ENCODE measurements at places on chromosomes 4 and X.

DNA sequence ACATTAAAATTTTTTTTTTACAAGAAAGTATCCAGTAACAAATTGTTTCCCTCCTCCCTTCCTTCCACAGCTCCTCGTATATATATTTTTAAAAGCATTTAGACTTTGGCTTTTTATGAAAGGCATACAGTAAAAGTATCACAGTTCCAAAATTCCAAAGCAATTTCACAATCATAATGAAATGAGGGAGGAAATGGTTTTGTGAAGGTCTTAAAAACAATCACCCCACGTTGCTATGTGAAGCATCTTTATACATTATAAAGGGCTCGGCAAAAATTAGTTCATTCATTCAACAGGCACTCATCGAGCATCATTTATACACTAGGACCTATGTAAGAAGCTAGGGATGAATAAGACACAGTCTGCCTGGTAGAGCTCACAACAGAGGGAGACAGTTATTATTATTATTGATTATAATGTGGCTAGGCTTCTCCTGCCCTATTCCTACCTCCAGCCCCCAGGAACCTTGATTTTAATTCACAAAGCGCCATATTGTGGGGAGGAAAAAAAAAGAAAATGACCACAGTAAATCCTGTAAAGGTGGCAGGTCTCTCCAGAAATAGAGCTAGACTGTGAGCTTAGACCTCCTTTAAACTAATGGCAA, 239.9 kb downstream of the MAML3 start:
- no peak for DNase-seq

DNA sequence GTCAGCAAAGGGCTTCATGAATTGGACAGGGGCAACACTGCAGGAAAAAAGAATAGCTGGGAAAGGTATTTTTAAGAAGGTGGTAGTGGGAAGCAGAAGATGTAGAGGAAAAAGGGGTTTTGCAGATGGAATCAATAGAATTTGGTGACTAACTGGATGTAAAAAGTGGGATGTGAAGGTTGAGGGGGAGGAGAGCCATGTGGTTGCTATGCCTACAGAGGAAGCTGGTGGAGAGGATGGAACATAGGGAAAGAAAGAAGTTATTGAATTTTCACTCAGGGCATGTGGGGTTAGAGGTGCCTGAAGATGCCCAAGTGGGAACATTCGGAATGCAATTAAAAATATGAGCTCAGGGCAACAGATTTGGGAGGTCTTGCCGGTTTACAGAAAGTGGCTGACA, 33.0 kb downstream of the REELD1 start:
- no peak for DNase-seq

DNA sequence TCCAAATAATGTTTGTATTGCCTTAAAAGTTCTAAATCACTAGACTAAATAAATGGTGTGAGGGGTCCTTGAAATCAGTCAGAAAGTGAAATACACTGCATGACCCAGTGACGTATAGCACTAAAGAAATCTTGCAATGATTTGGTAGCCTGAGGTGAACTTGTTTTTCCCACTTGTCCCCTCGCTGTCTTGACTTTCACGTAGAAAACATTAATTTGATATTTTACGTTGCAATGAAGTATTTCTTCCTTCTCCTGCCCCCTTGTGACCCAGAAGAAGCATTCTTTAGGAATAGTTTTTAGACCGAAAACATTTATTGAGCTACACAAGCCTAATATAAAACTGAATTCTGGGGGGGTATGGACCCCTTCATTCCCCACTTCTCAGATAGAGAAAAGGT, 3.7 kb downstream of the KLB start:
- DNase-seq = no peak

- DNase-seq = no peak
Measured at GRCh38 chr4:93870876-93871458, 42.4 kb downstream of the ATOH1 start.

DNA sequence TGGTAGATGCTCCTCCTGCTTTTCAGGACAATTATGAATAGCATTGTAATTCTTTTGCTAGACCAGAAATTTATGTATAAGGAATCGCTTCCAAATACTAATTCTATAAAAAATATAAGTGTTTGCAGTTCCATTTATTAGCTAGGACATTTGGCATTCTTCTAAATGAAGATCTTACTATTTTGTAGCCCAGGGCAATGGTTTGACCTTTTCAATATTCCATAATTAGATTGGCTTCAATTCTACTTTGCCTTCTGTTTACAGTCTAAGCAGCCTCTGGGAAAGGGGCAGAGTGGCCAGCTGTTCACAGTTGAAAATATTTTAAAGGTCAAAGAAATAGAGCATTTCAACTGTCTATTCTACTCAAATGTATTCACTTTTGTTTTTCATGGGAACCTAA, 912.1 kb upstream of the GRIA3 start:
- no peak for DNase-seq

DNA sequence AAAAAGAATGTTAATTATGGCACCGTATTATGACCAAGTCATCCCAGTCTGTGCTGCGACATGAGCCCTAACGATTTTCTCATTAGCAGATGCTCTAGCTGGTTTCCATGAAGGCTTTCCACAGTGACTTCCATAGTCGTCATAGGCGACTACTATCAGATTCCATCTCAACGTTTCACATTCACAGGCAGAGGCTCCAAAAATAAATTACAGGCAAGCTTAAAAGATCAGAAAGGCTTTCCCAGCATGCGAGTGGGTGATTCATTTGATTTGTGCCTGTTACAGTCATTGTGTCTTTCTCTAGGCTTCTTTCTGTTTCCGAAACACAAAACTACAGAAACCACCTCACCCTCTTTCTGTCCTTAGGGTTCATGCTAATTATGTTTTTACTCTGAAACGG, 43.2 kb downstream of the PALLD start:
- peak; percentile 39 for DNase-seq

GRCh38 chr4:177444911-177445736, 2.9 kb upstream of the AGA start:
- DNase-seq = no peak

DNA sequence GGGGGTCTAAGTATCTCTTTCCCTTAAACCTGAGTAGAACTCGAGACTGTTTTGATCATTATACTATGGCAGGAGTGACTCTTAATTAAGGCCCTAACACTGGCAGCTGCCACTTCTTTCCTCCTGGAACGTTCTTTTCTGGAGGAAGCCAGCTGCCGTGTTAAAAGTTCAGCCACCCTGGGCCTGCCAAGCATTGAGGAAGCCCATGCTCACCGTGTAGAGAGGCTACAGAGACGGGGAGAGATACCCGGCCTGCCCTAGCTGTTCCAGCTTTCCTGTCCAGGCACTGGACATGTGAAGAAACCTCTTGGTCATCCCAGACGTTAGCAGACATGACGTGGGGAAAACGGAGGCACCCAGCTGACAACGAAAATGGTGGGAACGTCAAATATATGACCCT, 274.1 kb downstream of the ARHGAP10 start:
- peak; percentile 34 for DNase-seq

DNA sequence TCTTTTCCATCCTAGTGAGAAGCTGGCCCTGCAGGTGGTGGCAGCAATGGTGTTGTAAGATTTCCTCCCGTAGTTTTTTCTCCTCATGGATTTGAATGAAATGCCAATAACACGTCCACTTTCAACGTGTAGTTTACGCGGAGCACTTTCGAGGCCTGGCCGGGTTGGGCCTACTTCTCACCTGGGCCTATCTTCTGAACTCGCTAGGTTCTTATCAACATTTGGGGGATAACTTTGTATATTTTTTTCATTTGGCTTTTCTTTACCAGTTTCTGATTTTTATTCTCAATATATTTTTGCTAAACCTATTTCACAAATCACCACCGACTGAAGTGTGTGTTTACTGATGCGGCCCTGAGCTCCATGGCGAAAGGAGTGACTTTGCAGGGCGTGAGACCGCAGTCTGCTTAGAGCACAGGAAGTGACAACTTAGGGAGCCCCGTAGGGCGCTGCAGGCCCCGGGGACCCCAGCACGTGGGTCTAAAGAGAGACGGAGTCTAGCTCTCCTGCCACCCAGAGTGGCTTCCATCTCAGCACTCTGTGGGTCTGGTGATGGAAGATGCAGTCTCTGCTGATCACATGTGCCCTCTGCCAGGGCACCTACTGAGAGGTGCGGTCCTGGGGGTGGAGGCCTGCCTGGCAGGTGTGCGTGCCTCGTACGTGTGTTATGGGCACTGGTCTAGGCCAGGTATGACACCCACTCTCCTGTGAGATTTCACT, 29.1 kb downstream of the NELFA start:
- no peak for DNase-seq

GRCh38 chr4:155408796-155409195, 32.0 kb upstream of the MAP9 start:
- DNase-seq = no peak

- no peak for DNase-seq
Measured at GRCh38 chr4:15682242-15683142, 865 bp downstream of the FAM200B start.

GRCh38 chrX:132393992-132394391, 94.8 kb downstream of the MBNL3 start:
- DNase-seq = no peak

DNA sequence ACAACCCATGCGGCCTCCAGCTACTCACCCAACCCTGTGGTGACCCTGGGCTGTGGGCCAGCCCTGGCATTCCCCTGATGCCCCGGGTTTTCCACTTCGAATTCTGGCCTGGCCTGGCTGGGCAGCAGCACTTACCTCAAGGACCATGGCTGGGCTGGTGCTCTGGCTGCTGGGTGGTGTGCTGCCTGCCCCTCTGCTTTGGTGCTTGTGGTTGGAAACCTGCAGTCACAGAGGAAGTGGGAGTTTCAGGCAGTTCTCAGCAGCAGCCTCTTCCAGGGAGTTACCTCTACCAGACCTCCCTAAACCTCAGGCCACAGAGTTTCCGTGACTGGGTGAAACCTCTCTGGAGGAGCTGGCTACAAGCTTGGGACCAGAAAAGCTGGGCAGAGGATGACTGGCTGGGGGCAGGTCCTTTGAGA, at the start of gene CXCR3:
TSS of gene CXCR3 (minus strand) at position 209 of the 419 bp plus-strand sequence. CDS start at position 147, 62 bp downstream.
- peak; percentile 33 for DNase-seq

DNA sequence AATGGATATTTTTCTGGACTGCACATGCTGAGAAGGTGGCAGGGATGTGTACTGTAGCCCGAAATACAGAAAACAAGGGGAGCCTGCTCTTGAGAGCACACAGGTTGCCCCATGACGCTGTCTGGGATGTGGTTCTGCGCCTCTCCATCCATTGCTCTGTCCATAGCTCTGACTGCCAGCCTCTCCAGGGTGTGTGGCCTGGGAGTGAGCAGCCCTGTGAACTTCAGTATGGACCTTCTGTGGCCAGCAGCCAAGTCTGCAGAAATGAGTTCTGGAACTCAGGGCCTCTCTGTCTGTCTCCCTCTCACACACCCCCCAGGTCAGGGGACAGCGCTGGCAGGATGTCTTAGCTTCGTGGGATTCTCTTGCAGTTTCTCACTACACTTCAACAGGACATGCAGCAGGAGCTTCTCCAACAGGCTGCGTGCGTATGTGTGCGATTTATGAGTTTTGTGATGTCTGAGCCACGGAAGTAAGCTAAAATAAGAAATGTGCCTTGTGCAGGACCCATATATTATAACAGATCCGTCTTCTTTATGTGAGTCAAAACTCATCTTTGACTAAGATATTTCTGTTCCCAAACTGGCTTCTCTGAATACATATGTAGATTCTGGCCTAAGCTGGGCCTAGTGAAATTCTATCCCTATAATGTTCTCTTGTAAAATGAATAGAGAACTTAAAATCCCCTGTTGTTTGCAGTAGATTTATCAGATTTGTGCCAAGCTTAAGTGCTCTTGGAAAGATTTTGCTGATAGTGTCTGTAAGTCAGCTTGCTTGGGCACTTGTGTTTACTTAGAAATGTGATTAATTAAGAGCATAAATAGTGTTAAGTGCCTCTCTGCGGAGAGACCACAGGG, 40.0 kb downstream of the PROM1 start:
- DNase-seq = peak; percentile 45

DNA sequence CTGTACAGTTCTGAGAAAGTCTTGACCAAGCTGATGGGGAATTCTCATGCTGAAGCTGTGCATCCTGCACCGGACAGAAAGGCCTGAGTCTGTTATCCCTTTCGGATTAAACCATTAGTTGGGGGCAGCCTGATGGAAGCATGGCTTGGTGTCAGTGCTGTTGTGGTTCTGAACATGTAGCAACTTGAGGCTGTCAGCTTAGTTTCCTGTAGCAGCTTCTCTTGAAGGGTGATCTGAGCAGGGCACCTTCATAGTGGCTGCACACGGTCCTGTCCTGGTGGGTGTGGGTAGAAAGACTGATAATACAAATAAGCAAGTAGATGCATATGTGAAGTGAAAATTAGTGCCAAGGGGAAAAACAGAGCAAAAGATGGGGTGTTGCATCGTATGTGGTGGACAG, 11.7 kb downstream of the KIAA0232 start:
- no peak for DNase-seq

- DNase-seq = no peak
Measured at GRCh38 chr4:26864899-26865298, 4.3 kb downstream of the STIM2 start.

GRCh38 chr4:5469861-5470260, 238.5 kb downstream of the EVC2 start:
- DNase-seq = no peak

DNA sequence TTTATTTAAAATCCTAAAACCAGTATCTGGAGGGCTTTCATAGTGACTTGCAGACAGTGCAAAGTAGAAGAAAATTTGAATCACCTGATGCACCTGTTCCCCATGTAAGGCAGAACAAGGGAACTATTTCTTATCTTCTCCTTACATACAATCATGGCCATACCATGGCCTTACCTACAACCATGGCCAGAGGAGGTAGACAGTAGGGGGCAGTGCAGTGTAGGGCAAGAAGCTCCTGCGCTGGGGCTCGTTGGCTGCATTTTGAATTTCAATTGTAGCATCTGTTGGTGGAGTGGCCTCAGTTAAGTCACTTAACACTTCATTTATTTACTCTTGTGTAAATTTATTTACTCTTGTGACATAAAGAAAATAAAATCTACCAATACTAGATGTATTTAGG, 33.0 kb downstream of the GALNTL6 start:
- peak; percentile 21 for DNase-seq

DNA sequence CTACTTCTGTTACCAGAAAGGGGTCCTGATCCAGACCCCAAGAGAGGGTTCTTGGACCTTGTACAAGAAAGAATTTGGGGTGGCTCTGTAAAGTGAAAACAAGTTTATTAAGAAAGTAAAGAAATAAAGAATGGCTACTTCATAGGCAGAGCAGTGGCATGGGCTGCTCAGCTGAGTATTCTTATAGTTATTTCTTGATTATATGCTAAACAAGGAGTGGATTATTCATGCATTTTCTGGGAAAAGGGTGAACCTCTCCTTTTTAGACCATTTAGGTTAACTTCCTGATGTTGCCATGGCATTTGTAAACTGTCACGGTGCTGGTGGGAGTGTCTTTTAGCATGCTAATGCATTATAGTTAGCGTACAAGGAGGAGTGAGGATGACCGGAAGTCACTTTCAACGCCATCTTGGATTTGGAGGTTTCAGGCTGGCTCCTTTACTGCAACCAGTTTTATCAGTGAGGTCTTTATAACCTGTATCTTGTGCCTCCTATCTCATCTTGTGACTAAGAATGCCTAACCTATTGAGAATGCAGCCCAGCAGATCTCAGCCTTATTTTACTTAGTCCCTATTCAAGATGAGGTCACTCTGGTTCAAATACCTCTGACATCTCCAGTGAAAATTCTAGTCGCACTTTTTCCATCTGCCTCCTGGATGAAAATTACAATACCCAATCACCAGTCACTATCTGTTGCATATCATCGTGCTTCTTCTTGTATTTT, 15.5 kb upstream of the TDO2 start:
- no peak for DNase-seq
